ENCODE measurements at places on chromosomes 5 and 9.
A peak's percentile ranks its signal among the peaks of the same experiment; 100 is the strongest.

DNA sequence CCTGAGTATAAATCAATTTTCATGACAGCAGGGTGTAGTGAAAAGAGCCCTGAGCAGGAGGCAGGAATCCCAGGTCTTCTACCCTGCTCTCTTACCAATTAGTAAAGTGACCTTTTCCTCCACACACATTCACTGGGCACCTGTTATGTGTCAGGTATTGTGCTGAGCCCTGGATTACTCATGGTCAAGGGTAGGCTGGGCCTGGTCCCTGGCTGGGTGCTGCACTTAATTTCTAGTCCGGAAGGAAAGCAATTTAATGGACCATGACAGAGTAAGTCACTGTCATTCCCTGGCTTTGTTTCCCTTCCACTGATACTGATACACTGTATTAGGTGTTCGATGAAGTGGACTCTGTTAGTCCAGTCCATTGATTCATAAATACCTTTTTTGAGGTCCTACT, 29.1 kb upstream of the BRINP1 start:
- no peak for DNase-seq

GRCh38 chr9:95817205-95817604, 58.3 kb upstream of the ERCC6L2 start:
- no peak for DNase-seq

- no peak for DNase-seq
Observed at GRCh38 chr9:28155067-28155466, 581.8 kb upstream of the C9orf72 start.

- no peak for DNase-seq
Observed at GRCh38 chr5:15547261-15547839, 47.4 kb downstream of the FBXL7 start.

DNA sequence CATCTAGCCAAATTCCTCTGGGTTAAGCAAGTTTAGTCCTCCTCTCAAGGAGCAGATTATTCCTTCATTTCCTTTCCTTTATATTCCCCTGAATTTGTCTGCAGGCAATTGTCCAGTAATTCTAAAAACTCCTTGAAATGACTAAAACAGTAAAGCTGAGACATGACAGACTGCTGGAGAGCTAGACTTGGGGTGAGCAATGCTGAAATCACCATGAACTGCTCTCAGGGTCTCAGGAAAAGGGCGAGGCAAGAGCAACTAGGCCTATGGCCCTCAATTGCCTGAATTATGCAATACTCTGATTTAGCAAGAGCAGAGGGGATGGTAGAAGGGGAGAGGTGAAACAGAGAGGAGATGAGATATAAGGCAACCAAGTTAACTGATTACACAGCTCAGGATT, 172.9 kb upstream of the NREP start:
- no peak for DNase-seq

DNA sequence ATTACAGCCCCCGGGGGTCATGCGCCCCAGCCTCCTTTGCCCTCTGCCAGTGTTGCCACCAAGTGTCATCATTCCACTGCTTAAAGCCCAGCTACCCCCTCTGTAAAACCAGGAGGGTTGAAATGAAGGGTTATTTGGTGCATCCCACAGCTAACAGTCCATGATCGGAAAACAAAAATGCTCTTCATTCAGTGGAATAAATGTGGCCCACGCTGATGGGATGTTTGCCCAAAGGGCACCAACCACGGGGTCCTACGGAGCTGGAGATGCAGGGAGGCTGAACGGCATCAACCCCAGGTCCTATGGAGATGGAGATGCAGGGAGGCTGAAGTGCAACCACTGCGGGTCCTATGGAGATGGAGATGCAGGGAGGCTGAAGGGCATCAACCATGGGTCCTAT, 218.5 kb upstream of the IRX1 start:
- DNase-seq: no peak

- DNase-seq: peak; percentile 67
Observed at GRCh38 chr5:50711280-50711679, 44.8 kb downstream of the PARP8 start.

DNA sequence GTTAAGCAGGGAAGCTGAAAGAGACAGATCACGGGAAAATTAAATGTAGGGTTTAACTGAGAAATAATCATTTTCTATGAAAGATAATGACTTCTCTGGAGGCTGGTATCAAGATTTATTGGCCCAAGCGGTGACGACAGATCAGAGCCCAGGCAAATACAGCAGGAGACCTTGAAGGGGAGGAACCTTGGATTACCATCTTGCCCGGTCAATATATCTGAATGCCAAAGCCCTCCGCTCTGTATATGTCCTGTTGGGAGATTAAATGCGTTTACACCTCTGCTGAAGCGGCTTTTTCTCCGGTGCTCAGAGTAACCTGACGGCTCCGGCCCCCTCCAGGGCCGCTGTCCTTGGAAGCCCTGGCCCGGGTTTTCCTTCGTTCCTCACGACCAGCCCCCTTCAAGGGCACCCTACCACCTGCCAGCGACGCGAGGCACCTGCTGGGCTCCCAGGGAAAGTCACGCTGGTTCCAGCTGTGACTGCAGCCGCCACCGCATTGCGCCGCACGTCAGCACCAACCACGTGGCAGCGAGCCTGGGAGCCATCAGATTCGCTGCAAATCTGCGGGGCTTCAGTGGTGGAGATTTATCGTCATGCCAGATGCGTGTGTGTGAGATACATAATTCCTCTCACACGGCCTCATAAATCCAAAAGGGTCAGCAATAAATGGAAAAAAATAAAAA, 4.4 kb upstream of the QSOX2 start:
- DNase-seq: no peak

- DNase-seq: peak; percentile 59
Observed at GRCh38 chr9:137295238-137295811, 6.7 kb downstream of the NRARP start.

- DNase-seq: no peak
Observed at GRCh38 chr5:91642581-91642980, 259.5 kb upstream of the ARRDC3 start.

DNA sequence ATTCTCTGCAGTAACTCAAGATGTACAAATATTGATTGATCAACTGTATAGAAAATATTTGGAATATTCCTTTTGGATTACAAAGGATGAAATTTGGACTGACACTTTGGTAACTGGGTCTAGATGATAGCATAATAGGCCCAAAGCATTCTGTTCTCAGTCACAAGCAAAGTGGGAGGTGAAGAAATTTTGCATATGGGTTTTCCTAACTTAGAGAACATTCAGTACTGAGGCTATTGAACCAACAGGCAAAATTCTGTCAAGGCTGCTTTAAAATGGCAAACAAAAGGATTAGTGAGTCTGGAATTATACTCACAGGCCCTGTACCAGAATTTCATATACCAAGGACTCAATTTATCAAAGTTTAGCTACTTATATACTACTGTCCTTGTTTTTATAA, 1020.6 kb downstream of the TLE4 start:
- no peak for DNase-seq

DNA sequence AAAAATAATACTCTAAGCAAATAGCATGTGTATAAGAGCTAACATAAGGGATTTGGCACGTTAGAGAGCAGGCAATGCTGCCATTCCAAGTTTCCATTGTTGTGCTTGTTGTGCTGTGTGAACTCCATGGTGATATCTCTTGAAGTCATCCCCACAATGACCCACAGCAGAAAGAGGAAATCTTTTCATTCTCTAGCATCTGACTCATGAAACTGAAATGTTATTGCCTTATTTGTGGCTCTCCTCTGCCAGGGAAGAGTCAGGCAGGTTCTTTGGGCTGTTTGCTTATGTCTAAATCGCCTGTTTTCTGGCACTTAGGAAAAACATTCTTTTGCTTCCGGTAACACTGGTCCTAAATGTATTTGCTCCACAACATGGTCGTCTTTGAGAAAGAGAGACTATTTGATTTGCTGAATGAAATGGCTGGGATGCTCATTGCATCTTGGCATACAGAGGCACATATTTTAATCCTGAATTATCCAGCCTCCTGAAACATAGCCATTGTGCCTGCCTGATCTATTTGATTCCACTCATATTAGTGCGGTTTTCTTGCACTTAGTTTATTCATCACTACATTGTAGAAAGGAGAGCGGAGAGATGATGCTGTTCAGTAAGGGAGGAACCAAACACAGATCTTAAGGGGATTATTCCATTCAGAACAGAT, 188.8 kb downstream of the CSNK1G3 start:
- DNase-seq: no peak

Measured in T-helper 2 cell treated with Interferon-gamma antibody and Interleukin-4, amounts not matched to agents 5 μg/mL and 100 μg/mL, for 36 hours (primary cell).